Anterior cingulate cortex (tissue), 58 donors: ENCODE measurements at places on chromosomes 6 and 20.
A peak's percentile ranks its signal among the peaks of the same experiment; 100 is the strongest.

DNA sequence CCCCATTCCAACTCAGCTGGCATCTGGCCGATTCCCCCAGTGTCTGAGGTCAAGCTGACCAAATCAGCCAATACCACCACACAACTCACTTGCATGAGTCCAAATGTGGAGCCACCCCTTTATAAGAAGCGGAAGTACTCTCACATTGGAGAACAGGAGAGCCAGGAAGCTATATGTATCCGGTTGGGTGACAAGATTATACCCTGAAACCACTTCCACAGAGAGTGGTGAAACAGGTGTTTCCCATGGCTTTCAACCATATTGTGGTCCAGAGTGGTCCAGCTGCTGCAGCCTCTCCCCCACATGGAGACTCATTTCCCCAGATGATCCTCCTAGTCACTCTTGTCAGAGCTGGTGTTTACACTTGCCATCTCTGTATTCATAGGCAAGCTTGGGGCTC lies 24.0 kb upstream of the SERINC1 start:
- no peak for DNase-seq

- no peak for DNase-seq
Observed at GRCh38 chr20:17807651-17808050, 107.9 kb downstream of the BANF2 start.

GRCh38 chr20:43185901-43186300 lies 3.8 kb downstream of the PTPRT start:
- DNase-seq: no peak

- no peak for DNase-seq
Observed at GRCh38 chr20:63457737-63458136, 14.7 kb downstream of the KCNQ2 start.

GRCh38 chr20:8602389-8603116 lies 466.3 kb upstream of the PLCB4 start:
- no peak for DNase-seq

- peak; percentile 28 for DNase-seq
Observed at GRCh38 chr6:36793913-36794712, 45.1 kb downstream of the CPNE5 start.

DNA sequence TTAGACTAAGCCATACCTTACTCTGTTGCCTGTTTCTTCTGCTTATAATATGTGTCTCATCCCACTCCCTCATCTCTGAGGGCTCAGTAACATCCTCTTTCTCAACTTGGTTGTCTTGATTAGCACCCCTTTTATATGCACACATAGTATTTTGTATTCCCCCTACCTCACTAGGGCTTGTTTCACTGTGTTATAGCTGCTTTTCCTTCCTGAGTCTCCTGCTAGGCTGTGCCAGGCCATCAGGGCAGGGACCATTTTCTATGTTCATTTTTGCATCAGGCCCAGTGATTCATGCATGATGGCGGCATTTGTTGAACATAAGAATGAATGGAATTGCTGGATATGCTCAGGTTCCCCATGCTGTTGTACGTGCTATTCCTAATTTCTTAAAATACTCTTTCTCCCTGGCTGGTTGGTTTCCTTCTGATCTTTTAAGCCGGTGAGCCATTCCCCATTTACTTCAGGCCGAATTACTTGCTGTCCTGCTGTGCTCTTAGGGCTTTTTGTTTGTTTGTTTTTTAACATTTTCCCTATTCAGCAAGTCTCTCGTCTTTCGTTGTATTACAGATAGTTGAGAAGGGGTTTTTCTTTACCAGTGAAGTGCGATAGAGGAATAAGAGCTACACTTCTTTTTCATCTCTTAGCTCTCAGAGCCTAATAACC lies 183.2 kb downstream of the CARMIL1 start:
- DNase-seq: no peak

- DNase-seq: no peak
Observed at GRCh38 chr6:27617046-27617687, 144.3 kb upstream of the ZNF184 start.

DNA sequence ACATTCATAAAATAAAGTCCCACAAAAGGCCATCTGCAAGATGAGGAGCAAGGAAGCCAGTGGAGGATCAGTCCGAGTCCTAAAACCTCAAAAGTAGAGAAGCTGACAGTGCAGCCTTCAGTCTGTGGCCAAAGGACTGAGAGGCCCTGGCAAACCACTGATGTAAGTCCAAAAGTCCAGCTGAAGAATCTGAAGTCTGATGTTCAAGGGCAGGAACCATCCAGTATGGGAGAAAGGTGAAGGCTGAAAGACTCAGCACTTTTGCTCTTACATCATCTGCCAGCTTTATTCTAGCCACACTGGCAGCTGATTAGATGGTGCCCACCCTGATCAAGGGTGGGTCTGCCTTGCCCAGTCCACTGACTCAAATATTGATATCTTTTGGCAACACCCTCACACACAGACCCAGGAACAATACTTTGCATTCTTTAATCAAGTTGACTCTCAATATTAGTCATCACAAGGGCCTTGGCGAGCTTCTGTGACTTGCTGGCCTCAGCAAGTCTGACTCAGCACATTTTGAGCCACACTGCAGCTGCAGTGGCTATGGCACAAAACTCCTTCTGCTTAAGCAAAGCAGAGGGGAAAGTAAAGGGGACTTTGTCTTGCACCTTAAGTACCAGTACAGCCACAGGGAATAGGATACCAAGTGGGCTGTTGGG lies 1370.3 kb upstream of the CITED2 start:
- no peak for DNase-seq

DNA sequence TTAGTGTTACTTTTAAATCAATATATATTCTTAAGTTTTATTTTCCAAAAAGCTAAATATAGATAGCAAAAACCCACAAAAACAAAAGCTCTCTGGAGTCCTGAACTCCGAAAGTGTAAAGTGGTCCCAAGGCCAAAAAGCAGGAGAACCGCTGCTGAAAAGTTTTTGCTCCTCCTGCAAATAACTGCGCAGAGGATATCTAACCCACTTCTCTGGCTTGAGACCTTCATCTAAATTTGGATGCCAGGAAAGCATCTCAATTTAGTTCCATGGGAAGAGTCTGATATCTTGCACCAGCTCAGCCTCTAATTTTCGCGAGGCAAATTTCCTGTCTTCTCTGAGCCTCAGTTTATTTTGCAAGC lies 523 bp downstream of the MRPS10 start:
- DNase-seq: no peak

DNA sequence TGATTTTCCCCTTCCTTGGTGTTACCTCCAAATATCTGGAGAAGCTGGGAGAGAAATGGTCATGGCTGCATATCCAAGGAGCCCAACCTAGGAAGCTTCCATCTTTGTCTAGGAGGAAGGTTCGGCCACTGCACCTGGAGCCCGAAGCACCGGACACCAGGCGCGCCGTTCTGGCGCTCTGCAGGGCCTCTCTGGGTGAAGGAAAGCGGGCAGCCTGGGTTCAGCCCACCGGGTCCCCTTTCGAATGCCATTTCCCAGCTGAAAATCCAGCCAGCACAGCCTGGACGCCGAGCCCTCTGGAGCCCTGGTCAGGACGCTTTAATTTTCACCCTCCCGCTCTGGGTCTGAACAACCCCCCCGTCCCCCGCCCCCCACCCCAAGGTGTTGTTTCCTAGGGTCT lies 1.2 kb downstream of the LINC00237 start:
- no peak for DNase-seq

DNA sequence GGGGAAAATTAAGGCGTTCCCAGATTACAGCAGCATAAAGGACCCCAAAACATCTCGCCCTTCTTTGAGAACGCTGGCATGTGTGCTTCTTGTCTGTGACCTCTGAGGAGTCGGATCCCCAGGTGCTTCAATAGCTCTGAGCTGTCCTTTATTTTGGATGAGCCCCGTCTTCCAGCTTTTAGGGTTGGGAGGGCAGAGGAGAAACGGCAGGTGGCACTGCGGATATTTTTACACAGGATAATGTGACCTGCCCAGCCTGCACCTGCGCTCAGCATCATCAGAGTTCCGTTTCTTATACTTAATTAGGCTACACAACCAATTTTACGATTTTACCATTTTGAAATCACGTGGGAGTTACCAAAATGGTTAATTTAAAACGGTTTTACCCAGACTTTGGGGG lies 147.7 kb upstream of the RPS6KA2 start:
- no peak for DNase-seq

- no peak for DNase-seq
Observed at GRCh38 chr6:52834481-52834880, 6.1 kb downstream of the GSTA5 start.

DNA sequence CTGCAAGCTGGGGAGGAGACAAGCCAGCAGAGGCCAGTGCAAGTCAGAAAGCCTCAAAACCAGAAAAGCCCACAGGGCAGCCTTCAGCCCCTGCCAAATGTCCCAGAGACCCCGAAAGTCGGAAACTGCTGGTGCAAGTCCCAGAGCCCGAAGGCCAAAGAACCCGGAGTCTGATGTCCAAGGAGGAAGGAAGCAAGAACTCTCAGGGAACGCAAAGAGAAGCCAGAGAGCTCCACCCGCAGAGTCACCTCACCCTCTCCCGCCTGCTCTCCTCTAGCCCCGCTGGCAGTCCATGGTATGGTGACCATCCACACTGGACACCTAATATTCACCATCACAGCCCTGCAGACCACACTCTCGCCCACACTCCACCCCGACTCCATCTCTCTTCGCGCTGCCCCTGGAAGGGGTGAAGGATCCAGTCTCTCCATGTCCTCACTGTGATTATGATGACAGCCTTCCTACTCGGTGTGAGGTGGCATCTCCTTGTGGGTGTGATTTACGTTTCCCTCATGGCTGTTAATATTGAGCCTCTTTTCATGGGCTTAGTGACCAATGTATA lies 10.6 kb downstream of the ULBP3 start:
- DNase-seq: no peak

- DNase-seq: no peak
Observed at GRCh38 chr6:151811081-151811480, 3.6 kb downstream of the ESR1 start.

GRCh38 chr6:55957961-55958422 lies 82.6 kb upstream of the BMP5 start:
- no peak for DNase-seq
